ENCODE measurements at places on chromosomes 3 and 15.
A peak's percentile ranks its signal among the peaks of the same experiment; 100 is the strongest.

DNA sequence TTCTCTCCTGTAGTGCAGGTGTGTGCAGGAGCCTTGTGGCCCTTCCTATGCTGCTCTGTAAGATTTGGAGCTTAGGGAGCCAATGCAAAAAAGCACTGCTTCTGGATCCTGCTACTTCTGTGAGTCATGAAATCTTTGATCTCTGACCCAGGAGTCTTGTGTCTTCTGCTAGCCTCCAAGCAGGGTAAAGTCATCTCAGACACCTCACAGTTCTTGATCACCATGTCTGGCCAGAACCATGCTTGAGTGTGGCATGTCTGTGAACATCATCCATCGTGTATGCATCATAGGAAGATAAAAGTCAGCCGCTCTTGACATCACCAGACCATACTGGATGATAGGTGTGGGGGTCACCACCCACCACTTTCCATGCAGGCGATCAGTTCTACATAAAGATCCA is 247.8 kb downstream of the RPLP1 start:
- no peak for DNase-seq

DNA sequence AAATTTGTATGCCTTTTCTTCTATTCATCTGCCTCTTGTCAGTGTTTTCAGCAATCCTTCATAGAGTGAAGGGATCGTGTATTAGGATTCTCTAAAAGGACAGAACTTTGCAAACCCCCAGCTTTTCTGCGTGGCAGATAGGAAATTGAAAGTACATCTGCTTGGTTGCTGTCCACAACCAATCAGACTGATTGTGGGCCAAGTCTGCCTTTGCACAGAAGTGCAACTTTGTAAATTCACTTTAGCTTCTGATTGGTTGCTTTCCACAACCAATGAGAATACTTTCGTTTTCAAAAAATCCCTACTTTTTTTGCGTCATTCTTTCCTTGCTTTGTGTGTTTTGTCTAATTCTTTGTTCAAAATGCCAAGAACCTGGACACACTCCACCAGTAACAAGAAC is 847.4 kb downstream of the FHIT start:
- DNase-seq: no peak

GRCh38 chr15:29612096-29612495 is 210.2 kb downstream of the TJP1 start:
- DNase-seq: peak; percentile 77

DNA sequence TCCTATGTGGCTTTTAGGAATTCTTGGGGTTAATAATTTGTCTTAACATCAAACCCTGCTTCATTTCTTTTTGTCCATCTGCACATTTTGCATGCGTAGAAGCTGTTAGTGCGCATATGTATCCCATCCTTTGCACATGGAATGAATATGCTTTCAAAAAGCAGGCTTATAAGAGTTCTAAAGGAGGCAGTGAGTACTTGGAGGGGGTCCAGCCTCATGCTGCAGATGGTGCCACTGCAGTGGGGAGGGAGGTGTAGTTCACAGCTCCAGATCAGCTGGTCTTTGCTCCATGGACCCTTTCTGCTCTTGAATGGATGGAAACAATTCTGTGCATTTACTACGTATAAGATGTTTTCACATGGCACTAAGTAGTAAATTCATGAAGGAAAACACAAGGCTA is 20.7 kb upstream of the SSR3 start:
- no peak for DNase-seq

GRCh38 chr3:129304962-129305222 is 26.2 kb downstream of the HMCES start:
- no peak for DNase-seq

DNA sequence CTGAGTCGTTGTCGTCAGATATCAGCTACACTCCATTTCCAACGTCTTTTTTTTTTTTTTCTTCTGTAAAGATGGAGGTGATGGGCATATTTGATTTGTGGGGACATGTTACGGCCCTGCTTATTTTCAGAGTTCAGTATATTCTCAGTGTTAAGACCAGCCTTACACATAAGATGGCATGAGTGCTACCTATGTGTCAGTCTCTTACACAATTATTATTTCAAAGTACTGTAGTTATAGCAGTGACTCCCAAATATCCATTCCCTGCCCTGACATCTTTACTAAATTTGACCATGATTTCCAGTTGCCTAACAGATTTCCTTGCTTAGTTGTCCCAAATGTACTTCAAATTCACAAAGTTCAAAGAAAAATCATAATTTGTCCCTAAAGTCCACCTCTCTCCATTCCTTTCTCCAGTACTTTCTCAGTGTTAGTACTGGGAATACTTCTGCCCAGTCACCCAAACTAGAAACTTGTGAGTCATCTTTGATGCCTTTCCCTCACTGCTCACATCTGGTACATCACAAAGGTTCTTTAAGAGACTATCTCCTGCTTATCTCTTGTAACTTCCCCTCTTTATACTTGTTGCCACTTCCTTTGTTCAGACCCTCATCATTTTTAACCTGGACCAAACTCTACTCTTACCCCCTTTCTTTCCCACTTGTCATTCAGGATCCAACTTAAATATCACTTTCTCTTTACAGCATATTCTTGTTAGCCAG is 67.0 kb downstream of the ZNF609 start:
- peak; percentile 34 for DNase-seq

GRCh38 chr15:56734013-56734635 is 815 bp upstream of the ZNF280D start:
- no peak for DNase-seq

DNA sequence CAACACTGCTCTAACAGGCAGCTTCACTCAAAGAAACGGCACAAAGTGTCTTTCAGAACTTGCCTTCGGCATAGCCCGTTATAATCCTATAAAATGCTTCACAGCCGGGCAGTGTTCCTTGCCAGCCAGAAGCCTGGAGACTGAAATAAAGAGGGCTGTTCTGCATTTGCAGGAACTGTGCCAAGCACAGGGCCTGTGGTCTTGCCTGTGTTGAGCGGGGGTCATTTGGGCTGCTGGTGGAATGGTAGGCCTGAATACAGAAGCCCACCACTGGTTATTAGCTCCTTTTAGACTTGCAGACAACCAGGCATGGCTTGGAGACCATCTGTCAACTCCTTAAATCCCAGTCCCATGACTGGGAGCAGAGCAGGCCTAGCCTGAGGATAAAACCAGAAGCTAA is 4.7 kb upstream of the ARHGEF3 start:
- no peak for DNase-seq

GRCh38 chr15:77021803-77022381 is 27.0 kb downstream of the PSTPIP1 start:
- peak; percentile 29 for DNase-seq

DNA sequence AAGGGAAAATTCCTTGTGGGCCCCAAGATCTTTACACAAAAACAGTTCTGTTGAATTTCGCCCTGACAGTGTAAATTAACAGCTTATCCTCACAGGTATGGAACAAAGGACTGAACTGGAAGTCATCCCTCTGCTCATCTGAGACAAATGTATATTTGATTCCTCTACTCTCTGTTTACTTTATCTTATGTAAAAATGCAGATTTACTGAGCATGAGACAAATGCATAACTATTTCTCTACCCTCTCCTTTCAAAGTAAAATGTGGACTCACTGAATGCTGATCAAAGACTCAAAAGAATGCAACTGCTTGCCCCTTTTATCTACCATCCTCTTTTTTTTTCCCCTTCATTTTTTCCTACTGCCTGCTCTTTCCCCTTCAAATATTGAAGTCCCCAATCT is 98.6 kb upstream of the CRBN start:
- DNase-seq: no peak

GRCh38 chr3:183822631-183823030 is 2.7 kb downstream of the MAP6D1 start:
- DNase-seq: no peak

- DNase-seq: no peak
Observed at GRCh38 chr3:171783086-171783485, 27.2 kb downstream of the PLD1 start.

GRCh38 chr3:166367947-166368533 is 530.8 kb upstream of the BCHE start:
- no peak for DNase-seq

GRCh38 chr3:112005091-112005672 is 6.5 kb downstream of the TAGLN3 start:
- DNase-seq: no peak

DNA sequence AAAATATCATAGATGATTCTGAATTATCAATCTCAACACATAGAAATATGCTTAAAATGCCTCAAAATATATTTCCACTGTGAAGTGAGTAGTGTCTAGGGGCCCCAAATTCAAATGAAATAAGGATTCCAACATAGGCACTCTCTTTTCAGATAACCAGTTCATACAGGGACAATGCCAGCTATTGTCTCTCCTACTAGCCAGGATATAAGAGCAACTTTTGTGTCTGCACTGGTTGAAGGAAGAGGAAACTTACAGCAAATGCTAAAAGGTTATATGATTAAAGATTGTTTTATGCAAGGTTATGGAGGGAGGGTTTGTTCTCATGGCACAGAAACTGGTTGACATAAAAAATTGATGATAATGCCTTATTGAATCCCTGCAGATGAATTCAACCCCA is 579.4 kb upstream of the ALCAM start:
- DNase-seq: no peak
